ENCODE measurements at places on chromosomes 11 and 22.
A peak's percentile ranks its signal among the peaks of the same experiment; 100 is the strongest.

GRCh38 chr22:29208502-29208862 is 2.8 kb downstream of the EMID1 start:
- DNase-seq = no peak

DNA sequence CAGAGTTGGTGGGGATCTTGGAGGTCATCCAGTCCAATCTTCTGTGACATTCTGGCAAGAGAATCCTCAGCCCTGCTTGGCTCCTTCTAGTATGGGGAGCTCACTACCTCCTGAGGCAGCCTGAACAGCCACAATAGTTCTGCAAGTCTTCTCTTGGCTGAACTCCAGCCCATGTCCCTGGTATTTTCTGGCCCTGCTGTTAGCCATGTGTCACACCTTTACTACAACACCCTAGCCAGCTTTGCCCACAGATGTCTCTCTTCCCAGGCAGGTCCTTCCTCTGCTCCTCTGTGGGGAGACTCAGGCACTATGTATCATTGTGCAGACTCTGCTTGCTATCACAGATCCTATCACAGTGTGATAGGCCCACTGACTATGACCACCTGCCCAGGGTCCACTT is 297.7 kb downstream of the CTTN start:
- no peak for DNase-seq

DNA sequence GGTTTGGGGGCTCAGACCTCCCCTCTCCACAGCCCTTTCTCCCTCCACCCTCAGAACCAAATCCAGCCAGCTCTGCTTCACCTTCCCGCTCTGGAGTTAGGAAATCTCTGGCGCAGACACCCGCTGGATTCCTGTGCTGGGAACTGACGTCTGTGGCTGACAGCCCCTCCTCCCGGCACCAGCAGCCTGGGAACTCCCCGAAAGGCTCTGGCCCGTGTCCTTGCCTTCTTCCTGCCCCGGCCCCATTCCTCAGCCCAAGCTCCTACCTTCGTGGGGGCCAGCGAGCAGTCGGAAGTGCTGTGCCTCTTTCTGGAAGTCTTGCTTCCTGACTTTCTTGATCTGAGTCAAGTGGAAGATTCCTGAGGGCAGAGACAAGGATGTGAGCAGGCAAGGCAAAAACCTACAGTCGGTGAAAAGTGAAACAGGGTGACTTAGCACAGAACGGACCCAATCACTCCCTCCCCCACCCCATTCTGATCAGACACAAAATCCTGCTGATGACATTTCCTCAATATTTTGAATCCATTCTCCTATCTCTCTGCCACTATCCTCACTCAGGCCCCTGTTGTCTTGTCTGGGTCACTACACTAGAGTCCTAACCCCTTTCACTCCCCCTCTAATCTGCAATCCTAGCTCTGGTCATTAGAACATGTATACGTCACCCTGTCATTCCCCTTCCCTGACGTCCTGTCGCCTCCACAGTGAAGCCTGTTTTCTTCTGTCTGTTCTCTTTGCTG is 34.1 kb downstream of the CHRDL2 start:
- peak; percentile 88 for DNase-seq

- no peak for DNase-seq
Measured at GRCh38 chr11:48054994-48055291, 74.6 kb downstream of the PTPRJ start.

DNA sequence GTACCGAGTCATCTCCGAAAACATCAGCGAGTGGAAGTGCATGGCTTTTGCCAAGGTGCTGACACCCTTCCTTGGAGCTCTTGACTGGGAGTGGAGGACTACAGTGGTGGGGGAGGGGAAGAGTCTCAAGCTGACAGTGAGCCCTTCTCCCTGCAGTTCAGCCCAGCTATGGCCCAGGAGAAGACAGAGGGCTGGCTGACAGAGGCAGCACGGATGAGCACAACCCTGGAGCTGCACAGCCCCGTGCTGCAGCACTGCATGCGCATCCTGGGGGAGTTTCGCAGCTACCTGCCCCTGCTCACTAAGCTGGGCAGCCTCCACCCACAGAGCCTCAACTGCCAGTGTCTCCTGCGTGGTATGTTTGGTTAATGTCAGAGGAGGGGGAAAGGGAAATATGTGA is 41.4 kb downstream of the DNHD1 start:
- DNase-seq = no peak

- DNase-seq = peak; percentile 65
Measured at GRCh38 chr11:83292709-83293456, 6.7 kb upstream of the CCDC90B start.

GRCh38 chr22:28222571-28222970 is 303.5 kb upstream of the PITPNB start:
- DNase-seq = no peak

- DNase-seq = no peak
Measured at GRCh38 chr11:97498891-97499290, 1109.1 kb downstream of the JRKL start.

DNA sequence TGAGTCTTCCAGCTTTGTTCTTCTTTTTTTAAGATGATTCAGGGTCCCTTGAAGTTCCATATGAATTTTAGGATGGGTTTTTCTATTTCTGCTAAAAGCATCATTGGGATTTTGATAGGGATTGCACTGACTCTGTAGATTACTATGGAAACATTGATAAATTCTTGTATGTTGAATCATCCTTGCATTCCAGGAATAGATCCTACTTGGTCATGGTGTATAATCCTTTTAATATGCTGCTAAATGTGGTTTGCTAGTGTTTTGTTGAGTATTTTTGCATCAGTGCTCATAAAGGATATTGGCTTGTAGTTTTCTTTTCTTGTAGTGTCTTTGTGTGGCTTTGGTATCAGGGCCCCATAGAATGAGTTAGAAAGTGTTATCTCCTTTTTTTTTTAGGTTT is 34.9 kb upstream of the PHOX2A start:
- DNase-seq = peak; percentile 79

GRCh38 chr11:126601136-126601535 is 245.7 kb downstream of the ST3GAL4 start:
- no peak for DNase-seq

DNA sequence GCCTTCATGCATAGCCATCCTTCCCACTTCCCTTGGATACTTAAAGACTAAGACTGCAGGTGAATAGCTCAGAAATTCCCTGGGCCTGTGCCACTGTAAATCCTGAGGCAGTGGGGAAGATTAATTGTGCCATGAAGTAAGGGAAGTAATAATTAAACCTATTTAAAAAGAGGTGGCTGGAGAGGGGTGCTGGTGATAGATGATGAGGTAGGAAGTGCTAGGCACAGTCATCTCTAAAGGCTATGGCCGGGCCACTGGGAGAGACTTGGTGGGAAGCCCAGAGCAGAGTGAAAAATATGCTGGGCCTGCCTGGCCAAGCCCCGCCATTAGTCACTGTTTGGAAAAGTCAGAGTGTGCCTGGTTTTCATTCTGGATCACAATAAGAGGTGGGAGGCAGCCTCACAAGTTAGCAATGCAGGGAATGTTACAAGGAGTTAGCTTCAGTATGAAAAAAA is 197.2 kb upstream of the PITPNB start:
- DNase-seq = peak; percentile 96

DNA sequence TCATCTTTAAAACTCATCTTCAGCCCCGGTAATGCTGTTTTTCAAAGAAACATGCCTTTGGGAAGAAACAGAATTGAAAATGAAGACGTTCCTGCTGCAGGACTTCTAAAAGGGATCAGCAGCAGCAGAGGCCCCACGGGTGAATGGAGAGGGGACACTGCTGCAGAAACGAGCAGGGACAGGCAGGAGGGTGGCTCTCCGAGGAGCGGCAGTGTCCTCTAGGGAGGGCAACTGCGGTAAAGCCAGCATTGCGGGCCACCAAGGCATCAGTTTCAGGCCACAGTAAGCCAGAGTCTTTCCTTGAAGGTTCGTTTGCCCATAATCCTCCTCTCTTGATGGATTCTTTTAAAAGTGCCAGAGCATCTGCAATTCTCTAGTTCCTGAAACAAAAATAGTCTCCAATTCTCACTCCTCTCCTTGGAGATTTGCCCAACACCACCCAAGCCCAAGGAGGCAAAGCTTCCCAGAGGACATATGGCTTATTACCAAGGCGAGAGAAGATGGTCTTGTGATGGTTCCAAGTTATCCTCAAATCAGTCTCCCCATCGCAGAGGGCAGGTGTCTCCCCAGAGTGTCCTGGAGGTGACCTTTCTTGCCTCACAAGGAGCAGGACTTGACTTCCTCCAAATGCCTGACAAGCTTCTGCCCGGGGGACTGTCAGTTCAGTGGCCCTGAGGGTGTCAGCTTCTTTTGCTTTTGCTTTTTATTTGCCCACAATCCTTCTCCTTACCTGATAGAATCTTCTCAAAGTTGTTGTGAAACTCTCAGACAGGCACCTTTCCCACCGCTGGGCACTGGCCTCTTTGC is 341.1 kb upstream of the B3GAT1 start:
- DNase-seq = no peak

DNA sequence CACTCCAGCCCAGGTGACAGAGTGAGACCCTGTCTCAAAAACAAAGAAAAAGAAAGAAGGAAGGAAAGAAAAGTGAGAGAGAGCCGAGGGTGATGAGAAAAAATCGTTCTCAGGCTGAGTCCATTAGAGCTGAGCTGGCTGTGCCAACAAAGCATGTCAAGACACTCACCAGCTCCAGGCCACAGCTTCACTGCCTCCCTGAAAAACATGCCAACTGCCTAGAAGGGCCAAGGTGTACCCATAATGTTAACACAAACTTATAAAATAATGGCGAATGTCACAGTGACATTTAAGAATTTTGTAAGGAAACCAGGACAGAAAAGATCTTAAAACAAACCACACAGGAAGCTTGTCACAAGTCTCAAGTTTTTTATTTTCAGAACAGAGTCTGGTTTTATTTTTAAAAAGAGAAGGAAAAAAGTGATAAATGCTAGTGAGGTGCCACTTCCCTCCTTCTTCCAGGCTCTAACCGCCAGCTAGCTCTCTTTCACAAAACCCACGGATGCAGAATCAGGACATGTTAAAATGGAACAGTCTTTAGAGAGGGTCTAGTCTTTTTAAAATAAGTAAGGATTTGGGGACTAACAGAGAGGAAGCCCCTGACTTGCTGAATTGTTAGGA is 5.1 kb downstream of the TMEM121B start:
- no peak for DNase-seq

GRCh38 chr11:111932611-111932950 is 4.6 kb upstream of the DIXDC1 start:
- no peak for DNase-seq

- DNase-seq = no peak
Measured at GRCh38 chr22:48097723-48098122, 1335.3 kb downstream of the TBC1D22A start.

GRCh38 chr11:96315476-96315875 is 27.5 kb downstream of the MAML2 start:
- DNase-seq = no peak

GRCh38 chr11:100753172-100753543 is 66.1 kb downstream of the ARHGAP42 start:
- DNase-seq = no peak

DNA sequence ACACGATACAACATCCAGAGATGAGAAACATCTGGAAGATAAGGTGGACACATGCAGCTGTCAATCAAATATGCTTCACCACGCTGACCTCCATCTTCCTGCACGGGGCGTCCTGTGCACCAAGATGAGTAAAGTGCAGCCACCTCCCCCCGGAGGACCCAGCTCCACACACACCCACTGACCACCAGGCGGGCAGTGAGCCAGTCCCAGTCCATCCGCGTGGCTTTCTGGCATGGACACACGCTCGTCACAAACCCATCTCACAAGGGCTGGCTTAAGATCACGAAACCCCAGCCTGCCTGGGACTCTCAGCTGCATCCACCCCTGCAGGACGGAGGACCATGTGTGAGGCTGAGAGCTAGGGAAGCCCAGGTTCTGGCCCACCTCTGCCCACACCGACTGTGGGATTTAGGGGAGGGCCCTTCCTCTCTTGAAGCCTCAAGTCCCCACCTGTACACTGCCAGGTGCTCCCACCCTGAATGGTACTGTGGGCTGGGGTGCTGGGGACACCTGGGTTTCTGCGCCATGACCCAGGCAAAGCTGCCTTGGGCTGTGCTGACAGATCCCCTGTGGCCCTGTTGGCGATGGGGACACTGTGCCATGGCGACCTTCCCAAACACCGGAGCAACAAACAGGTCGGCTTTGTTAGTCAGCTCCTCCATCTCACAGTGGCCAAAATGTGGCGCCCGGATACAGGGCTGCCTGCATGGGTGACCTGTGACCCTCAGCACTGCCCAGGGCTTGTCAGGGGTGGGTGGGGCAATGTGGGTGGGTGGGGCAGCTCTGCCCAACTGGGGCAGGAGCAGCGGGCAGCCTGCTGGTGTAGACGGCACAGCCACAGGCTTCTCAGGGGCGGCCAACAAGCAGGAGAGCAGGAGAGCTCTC is 629.0 kb downstream of the TBC1D22A start:
- no peak for DNase-seq

GRCh38 chr11:88179141-88179540 is 3.9 kb upstream of the RAB38 start:
- peak; percentile 82 for DNase-seq

GRCh38 chr22:31602259-31602952 is 59.6 kb downstream of the PISD start:
- peak; percentile 92 for DNase-seq

DNA sequence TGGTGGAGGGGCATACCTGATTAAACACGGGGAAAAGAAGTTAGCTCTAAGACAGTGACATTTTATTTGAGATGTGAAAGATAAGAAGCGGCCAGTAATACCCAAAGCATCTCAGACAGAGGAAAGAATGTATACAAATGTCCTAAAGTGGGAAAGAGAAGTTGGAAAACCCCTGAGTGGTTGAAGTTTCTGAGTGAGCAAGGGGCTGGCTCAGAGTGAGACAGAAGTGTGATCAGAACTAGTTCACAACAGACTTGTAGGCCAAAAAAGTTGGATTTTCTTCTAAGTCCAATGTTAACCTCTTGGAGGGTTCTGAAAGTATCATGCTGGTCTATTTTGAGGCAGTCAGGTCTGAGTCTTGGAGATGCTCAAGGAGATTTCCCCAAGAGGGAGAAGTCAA is 608.7 kb downstream of the SOX6 start:
- no peak for DNase-seq

GRCh38 chr11:41947392-41947791 is 487.9 kb upstream of the LRRC4C start:
- peak; percentile 10 for DNase-seq

DNA sequence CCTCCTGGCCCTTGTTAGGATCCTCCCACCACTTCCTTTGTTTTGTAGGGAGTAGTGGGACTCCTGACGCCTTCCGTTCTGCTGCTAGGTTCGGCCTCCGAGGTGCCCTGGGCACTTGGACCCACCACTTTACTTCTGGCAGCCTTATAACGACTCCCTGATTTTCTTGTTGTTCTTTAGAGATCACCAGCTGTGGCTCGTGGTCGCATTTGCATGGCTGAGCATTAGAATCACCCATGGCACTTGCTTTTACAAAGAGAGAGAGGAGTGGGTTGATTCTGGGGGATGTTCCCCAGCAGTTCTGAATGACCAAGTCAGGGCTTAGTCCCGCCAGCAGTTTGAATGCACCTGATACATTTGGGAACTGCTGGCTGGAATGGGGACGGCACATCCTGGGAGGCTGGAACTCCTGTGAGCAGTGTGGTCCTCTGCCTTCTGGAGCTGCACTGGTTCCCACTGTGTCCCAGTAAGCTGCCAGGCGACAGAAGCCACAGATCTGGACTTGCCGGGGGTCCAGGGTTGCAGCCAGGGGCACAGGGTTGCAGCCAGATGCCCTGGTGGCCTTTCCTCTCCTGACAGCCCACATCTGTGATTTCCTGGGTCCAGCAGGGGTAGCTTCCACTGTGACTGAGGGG is 4.1 kb downstream of the TUB start:
- no peak for DNase-seq
